Adrenal gland (tissue), 19 donors: ENCODE measurements at places on chromosomes 6 and 20. TPM values are rescaled to one million over a fixed set of nuclear protein-coding genes. Genes with fewer than 3 reads are reported as not detected.

DNA sequence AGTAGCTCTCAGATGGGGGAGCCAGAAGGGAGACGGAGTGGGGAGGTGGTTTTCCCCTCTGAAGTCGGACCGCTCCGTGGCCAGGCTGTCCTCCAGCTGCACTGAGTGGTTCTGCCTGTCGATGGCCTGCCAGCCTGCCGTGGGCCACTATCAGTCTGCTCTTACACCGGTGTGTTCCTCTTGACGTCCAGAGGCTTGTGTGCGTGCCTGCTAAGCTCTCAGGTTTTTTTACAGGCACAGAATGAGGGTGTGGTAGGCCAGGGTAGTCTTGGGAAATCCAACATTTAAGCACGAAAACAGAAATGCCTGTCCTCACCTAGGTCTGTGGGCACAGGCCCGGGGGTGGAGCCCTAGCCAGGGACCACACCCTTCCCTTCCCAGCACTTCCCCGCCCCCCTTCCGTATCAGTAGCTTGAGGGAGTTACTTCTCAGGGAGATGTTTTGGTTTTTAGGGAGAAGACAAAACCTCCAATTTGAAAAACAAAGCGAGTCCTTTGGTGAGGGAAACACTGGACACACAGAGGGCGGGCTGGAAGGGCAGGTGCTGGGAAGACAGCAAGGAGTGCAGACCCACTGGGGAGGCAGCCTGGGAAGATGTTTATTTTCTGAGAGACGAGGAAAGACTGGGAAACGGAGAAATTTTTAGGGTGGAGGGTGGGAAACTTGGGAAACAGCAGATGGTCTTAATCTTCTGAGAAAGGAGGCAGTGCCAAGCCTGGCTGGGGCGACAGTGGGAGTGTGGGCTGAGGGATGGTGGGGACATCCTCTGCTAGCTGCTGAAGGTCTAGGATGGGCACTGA lies 106.5 kb downstream of the LY86 start:
- H3K4me1 ChIP-seq = peaks cover 14% of the 10 kb centered on the region
- no peak overlapping the region for H3K27ac ChIP-seq
- no peak for DNase-seq
- H3K36me3 ChIP-seq = no peaks in the 10 kb centered on the region
- H3K27me3 ChIP-seq = no peaks in the 10 kb centered on the region

DNA sequence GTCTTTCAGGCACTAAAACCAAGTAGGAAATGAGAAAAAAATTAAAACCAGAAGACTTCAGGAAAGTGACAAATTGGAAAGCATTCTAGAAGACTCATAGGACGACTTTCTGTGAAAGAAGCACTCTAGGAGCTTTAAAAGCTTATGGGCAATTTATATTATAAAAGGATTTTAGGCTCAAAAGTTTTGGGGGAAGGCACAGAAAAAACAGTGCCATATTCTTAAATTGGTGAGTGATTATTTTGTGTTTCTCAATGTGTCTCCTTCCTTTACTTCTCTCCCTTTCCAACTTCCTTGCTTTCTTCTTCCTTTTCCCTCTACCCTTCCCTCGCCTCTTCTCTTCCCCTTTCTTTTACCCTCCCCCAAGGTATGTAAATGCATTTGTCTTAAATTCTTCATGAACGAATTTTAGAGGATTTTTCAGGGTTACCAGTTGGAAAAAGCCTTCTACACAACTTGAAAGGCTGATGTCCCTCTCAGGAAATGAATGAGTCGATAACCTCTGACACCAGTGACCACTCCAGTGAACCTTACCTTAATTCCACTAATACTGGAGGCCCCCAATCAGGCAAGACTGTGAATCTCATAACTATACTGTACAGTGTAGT lies 2.6 kb upstream of the LIN28B start:
- no peak overlapping the region for H3K4me3 ChIP-seq
- H3K4me1 ChIP-seq = no peaks in the 10 kb centered on the region
- H3K27ac ChIP-seq = no peak overlapping the region
- H3K27me3 ChIP-seq = peaks cover 89% of the 10 kb centered on the region

The BPIFB1 gene
- total RNA-seq = not detected

The LHFPL5 gene
- not detected for total RNA-seq

- no peak for DNase-seq
- no peaks in the 10 kb centered on the region for H3K4me1 ChIP-seq
- no peak overlapping the region for H3K4me3 ChIP-seq
- no peak overlapping the region for H3K27ac ChIP-seq
These were observed 9.3 kb upstream of the POU3F2 start for GRCh38 chr6:98824902-98825599.

The ENPP5 gene
- 25.7 TPM for total RNA-seq

- no peaks in the 10 kb centered on the region for H3K36me3 ChIP-seq
- DNase-seq = peak; percentile 60
These were observed 109.2 kb downstream of the ARID1B start for GRCh38 chr6:156886409-156886808.

- H3K36me3 ChIP-seq = no peaks in the 10 kb centered on the region
- no peak overlapping the region for H3K4me3 ChIP-seq
- no peak for DNase-seq
- no peaks in the 10 kb centered on the region for H3K4me1 ChIP-seq
- no peaks in the 10 kb centered on the region for H3K27me3 ChIP-seq
These were observed 459.5 kb downstream of the DHX35 start for GRCh38 chr20:39421571-39422105.

The TBCC gene
- total RNA-seq = 24.5 TPM
